Stimulated activated CD4-positive, alpha-beta T cell treated with anti-CD3 and anti-CD28 coated beads, Interleukin-1b, Interleukin-23, amount 100 ng/mL, for 1 hour (primary cell): ENCODE measurements at places on chromosomes 2 and 18.

GRCh38 chr18:49100226-49100968, 149.6 kb upstream of the SMAD7 start:
- no peak for DNase-seq

DNA sequence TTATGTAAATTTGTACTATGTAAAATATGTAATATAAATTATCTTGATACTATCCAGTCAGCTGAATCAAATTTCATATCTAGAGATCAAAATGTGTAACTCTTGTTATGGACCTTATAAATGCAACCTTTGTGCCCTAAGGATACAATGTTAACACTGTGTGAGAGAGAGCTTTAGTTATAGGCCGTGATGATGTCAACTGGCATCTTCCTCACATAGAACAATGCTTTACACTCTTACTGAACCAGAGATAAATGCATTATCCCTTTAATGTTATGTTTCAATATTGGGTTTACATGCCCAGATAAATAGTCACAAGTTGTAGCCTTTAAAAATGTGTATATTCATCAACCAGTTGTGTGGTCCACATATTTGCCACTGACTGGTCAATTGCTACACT, 115.1 kb downstream of the KCNJ3 start:
- no peak for DNase-seq

DNA sequence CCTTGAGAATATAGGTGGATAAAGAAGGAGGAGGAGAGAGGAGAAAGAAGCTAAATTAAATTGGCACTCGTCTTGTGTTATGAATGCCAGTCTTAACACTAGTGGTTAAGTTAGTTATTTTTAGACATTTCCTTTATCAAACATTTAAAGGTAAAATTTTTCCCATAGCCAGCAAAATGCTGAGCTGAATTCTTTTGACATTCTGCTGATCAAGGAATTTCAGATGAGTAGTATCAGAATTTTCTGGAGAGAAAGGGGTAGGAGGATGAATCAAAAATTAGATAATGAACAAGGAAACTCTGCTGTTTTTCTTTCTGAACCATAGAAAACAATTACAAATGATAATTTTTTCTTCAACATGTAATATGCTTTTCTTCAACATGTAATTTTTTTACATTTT, 52.5 kb downstream of the ASXL3 start:
- no peak for DNase-seq

GRCh38 chr2:185667452-185667851, 71.2 kb upstream of the FSIP2 start:
- DNase-seq: no peak

- DNase-seq: no peak
Measured at GRCh38 chr2:239300871-239301735, 99.7 kb downstream of the HDAC4 start.

- no peak for DNase-seq
Measured at GRCh38 chr2:117101613-117102012, 712.9 kb upstream of the DDX18 start.

- no peak for DNase-seq
Measured at GRCh38 chr2:136075476-136075875, 42.5 kb downstream of the CXCR4 start.

GRCh38 chr2:192215096-192215877, 20.6 kb upstream of the TMEFF2 start:
- DNase-seq: no peak

DNA sequence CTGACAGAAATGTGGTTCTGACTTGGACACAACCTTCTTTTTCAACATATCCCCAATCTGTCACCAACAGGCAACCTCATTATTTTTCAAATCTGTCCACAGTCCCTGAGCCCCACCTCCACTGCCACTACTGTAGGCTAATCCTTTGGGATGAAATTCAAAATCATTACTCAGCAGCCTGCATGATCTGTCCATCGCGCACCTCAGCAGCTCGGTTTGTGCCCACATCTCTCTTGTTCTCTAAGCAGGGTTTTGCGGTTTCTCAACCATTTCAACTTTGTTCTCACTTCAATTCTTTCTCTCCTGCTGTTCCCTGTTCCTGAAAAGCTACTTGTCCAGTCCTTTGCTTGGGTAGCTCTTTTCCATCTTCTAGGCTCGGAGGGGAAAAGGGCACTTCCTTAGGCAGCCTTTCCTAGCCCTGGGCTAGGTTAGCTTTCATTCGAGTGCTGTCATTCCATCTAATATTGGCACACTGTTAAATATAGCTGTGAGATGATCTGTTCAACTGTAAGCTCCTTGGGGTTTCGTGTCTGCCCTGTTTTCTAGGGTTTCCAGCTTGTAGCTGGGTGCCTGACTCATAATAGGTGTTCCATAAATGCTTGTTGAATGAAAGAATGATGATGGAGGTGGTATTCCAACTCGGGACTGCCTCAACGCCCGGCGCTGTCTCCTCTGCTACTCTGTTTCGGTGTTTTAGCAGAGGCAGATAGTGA, 653 bp upstream of the ANKAR start:
- no peak for DNase-seq

DNA sequence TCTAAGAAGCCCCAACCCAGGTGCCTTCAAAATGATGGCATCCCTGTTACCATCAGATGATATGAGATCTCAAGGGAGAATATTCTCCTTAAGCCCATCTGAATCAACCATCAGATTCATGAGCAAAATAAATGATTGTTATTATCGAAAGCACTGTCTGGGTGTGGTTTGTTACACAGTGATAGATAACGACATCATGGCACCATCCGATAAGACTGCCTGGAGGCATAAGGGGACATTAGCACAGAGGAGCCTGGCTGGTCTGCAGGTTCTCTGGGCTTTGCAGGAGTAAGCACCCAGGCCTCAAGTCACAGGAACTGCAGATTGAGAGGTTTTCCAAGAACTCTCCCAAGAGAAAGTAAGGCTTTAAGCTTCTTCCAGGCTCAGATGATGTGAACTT, 15.6 kb downstream of the BMP10 start:
- no peak for DNase-seq
